ENCODE measurements at places on chromosomes 7 and 10. TPM values are rescaled to one million over a fixed set of nuclear protein-coding genes. Genes with fewer than 3 reads are reported as not detected.
A peak's percentile ranks its signal among the peaks of the same experiment; 100 is the strongest.

GRCh38 chr10:46239993-46240683 lies 46.7 kb upstream of the ANTXRL start:
- H3K27me3 ChIP-seq = no peaks in the 10 kb centered on the region
- H3K4me1 ChIP-seq = peaks cover 10% of the 10 kb centered on the region
- H3K36me3 ChIP-seq = no peaks in the 10 kb centered on the region
- H3K27ac ChIP-seq = no peak overlapping the region

DNA sequence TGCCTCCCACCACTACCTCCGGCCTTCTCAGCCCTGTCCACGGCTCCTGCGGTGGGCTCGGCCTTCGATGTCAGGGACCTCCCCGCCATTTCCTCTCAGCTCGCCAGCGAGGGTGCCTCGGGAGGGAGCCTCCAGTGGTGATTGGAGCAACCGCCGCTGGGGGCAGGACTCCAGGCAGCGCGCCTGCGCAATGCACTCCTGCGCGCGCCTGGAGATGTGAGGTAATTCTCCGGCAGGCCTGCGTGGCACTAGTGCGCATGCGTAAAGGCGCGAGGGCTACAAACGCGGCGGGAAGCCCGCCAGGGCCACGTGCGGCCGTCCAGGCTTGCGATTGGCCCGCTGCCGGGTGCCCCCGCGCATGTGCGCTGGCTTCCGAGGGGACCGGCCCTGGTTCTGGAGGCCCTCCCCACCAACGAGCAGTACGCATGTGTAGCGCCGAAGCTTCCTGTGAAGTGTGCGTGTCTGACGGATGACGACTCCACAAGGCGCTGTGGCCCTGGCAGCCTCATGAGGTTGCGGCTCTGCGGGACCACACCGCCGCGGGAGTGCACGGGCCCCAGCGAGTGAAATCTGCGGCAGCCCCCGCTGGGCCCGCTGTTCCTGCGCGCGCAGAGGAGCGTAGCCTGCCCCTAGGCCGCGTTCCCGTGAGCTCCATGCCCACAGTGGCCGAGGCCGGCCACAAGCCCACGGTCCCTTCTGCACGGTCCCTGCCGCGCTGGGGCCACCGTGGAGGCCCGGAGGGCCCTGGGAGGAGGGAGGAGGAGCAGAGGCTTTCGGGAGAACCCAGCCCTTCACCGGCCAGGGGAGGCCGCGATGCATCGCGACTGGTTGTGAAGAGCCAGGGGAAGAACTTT lies at the start of gene SYCE1:
Gene SYCE1, minus strand, starts transcription at position 143 of the 854 bp plus-strand sequence. Its CDS starts 54 bp downstream, at position 89.
- no peak for DNase-seq
- no peak within 1 kb of the TSS for H3K27ac ChIP-seq
- no peaks in the 10 kb centered on the region for H3K36me3 ChIP-seq
- 0 out of 2 replicates have a peak, but pooled peaks cover 4% of the 10 kb centered on the region for H3K27me3 ChIP-seq
- H3K4me1 ChIP-seq = no peaks in the 10 kb centered on the region

GRCh38 chr7:112182749-112183148 lies 23.4 kb downstream of the DOCK4 start:
- H3K4me3 ChIP-seq = no peak overlapping the region
- H3K27ac ChIP-seq = no peak overlapping the region
- no peaks in the 10 kb centered on the region for H3K36me3 ChIP-seq
- DNase-seq = peak; percentile 46
- peaks cover 21% of the 10 kb centered on the region for H3K4me1 ChIP-seq

DNA sequence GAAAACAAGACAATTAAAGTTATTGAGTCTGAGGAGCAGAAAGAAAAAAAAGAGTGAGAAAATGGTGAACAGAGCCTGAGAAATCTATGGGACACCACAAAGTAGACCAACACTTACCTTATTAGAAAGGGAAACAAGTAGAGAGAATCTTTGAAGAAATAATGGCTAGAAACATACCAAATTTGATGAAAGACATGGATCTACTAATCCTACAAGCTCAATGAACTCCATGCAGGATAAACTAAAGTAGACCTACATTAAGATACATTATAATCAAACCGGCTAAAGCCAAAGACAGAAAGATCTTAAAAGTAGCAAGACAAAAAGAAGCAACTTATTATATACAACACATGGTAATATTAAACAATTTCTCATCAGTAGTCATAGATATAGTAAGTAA lies 782.3 kb upstream of the GHITM start:
- no peak overlapping the region for H3K4me3 ChIP-seq
- H3K27me3 ChIP-seq = no peaks in the 10 kb centered on the region
- no peak for DNase-seq
- H3K27ac ChIP-seq = no peak overlapping the region
- H3K4me1 ChIP-seq = no peaks in the 10 kb centered on the region

DNA sequence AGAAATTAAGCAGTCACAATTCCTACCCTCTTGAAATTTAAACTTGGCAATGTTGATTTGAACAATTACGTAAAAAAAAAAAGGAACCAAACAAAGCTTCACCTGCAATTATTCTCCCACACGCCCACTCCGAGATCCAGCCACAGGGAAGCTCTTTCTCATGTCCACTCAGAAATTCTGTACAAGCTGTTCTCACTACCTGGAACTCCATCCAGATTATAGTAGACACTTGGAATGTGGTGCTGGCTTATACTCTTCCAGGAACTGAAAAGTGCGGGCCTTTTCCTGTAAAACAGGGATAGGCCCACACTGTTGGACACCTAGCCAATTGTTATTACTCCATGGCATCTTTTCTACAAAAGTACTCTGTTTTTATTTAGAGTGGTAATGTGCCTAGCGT lies 20.3 kb upstream of the TOMM7 start:
- DNase-seq = no peak
- peaks cover 45% of the 10 kb centered on the region for H3K27me3 ChIP-seq
- no peaks in the 10 kb centered on the region for H3K36me3 ChIP-seq
- H3K4me3 ChIP-seq = no peak overlapping the region
- peaks cover 5% of the 10 kb centered on the region for H3K4me1 ChIP-seq

- no peak overlapping the region for H3K4me3 ChIP-seq
- H3K27me3 ChIP-seq = peaks cover 54% of the 10 kb centered on the region
- no peak overlapping the region for H3K27ac ChIP-seq
- H3K4me1 ChIP-seq = no peaks in the 10 kb centered on the region
Observed at GRCh38 chr10:6070660-6071059, 8.5 kb upstream of the IL2RA start.

- no peaks in the 10 kb centered on the region for H3K36me3 ChIP-seq
- no peak overlapping the region for H3K4me3 ChIP-seq
- DNase-seq = no peak
Observed at GRCh38 chr7:108134486-108134885, 4.3 kb upstream of the LAMB4 start.

DNA sequence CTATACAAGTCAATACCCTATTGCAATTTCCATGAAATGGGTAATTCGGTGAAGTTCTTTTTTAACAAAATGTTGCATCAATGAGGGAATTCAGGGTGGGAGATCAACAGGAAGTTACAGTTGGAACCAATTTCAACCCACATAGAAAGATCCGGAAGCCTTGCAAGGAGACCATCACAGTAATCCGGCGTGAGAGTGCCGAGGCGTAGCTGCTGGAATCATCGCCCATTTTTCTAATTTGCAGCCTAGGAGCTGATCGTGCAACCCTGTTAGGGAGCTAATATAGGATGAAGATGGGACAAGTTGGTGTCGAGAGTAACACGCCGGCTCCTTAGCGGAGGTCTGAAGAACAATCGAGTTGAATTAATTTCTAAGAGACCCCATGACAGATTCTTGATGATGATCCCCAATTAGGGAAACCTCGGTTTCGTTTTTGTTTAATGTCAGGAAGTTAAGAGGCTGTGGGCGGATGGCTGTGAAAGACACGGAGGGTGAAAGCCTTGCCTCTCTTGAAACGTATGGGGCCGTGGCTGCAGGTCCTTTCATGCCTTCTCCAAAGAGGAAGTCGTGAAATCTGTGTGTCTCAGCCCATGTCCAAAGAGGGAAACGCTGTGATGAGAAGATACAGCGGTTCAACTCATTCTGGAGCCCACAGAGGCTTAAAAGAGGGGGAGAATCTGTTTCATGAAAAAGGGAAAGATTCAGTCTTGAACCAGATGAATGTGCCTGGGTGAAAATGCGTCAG lies 51.2 kb upstream of the CARD11 start:
- H3K27ac ChIP-seq = no peak overlapping the region
- no peak for DNase-seq
- H3K36me3 ChIP-seq = no peaks in the 10 kb centered on the region
- H3K27me3 ChIP-seq = no peaks in the 10 kb centered on the region
- H3K4me3 ChIP-seq = no peak overlapping the region

DNA sequence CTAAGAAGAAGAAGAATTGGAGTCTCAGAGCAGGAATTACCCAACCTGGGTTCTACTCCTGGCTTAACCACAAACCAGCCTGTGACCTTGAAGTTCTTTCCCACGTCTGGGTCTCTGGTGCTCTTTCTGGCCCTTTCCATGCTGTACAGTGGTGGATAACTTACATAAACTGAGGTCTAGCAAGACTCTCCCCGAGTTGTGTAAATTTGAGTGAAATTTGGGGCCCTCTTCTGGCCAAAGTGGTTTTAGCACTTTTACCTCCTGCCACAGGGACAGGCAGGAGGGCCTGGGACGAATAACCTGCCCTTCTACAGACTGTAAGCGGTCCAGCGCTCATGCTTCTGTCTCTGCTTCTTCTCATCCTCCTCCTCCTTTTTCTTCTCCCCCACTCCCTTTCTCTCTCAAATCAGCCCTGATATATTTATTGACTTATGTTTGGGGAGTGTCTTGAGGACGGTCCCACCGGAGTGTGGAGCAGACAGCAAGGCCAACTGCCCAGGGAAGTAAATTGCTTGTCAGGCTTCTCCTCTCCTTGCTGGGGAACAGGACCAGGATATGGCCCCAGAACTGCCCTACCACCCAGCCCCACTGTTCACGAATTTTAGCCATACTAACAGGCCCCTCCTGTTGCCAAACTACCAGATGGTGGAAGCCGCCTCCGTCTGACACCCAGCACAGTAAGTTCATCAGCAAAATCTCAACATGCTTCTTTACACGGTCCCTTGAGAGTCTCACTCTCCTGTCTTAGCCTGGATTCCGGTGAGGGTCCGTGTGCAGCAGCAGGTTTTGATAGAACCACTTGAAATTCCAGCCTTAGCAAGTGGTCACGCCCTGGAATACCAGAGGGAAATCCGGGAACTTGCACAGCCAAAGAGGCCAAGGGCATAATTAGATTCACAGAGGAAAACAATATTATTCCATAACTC lies 4.0 kb upstream of the SH3PXD2A start:
- peak; percentile 71 for DNase-seq
- no peak overlapping the region for H3K27ac ChIP-seq
- no peaks in the 10 kb centered on the region for H3K36me3 ChIP-seq
- no peaks in the 10 kb centered on the region for H3K27me3 ChIP-seq

DNA sequence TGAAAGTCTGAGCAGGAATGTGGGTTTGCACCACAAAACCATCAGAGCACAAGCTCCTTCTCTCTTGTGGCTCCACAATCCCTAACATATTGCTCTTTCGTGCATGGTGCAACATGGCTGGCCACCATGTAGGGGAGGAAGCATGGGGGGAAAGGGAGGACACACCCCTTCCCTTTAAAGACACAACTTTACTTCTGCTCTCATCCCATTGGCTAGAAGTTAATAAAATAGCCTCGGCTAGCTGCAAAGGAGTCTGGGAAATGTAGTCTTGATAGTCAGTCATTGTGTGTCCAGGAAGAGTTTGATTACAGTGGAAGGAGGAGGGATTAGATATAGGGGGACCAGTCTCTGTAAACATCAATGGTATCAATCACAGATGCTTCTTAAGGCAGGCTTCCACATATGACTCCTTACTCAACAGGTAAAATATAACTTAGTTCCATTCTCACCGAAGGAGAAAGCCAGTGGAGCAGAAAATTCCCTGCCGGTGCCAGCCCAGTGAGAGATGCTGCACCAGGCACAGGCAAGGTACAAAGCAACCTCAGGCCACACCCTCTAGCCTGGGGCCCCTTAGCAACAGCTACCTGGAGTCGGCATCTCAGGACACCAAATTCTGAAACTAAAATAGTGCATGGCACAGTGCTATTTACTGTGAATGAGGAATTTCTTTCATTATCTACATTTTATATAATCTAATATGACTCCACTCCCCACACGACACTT lies 124.7 kb upstream of the CTBP2 start:
- no peaks in the 10 kb centered on the region for H3K36me3 ChIP-seq
- no peaks in the 10 kb centered on the region for H3K27me3 ChIP-seq
- H3K4me1 ChIP-seq = peaks cover 4% of the 10 kb centered on the region
- H3K27ac ChIP-seq = no peak overlapping the region
- H3K4me3 ChIP-seq = no peak overlapping the region
- no peak for DNase-seq

DNA sequence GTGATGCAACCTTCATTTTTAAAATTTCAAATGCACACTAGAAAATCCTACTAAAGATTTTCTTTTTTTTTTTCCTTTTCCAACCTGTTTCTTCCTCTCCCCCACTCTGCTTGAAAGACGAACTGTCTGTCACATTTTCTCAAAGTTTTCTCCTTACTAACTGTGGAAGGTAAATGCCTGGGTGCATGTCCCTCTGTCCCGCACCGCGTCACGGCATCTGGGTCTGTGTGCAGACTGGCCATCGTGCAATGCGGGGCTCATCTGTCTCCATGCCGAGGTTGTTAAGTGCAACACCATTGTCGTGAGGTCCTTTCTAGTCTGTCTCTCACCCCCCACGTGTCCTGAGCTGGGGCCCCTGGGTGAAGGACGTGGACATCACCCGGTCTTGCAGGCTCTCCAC lies 28.4 kb downstream of the PFKFB3 start:
- H3K27ac ChIP-seq = no peak overlapping the region
- H3K36me3 ChIP-seq = peaks cover 67% of the 10 kb centered on the region
- no peaks in the 10 kb centered on the region for H3K4me1 ChIP-seq

- H3K4me3 ChIP-seq = no peak overlapping the region
- no peaks in the 10 kb centered on the region for H3K27me3 ChIP-seq
- no peak overlapping the region for H3K27ac ChIP-seq
- DNase-seq = no peak
Observed at GRCh38 chr10:96275685-96276418, 4.5 kb upstream of the BLNK start.

DNA sequence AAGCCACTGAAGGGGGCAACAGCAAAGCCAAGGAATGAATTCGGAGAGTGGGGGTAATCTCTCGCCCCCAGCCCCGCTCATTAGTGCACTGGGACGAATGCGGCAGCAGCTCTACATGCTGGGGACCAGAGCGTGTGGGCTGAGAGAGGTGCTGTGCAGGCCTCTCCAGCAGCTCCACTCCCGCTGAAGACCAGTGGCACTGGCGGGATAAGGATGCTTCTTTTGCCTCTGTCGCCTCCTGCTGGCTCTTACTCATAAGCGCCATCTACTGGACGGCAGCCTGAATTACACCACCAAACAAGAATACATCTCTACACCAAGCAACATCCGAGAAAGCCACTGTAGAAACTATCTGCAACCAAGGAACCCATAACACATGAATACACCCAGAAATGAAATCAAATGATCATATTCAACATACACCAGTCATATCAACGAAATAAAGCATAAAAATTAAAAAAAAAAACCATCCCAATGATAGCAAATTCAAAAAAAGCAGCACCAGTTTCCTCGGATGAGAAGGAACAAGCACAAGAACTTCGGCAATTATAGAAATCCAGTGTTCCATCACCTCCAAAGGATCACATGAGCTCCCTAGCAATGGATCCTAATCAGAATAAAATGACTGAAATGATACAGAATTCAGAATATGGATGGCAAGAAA lies 79.0 kb upstream of the TMEM168 start:
- peak; percentile 55 for DNase-seq
- H3K27me3 ChIP-seq = no peaks in the 10 kb centered on the region
- no peaks in the 10 kb centered on the region for H3K36me3 ChIP-seq
- H3K4me1 ChIP-seq = no peaks in the 10 kb centered on the region

GRCh38 chr7:127905491-127906330 lies 125.5 kb downstream of the LRRC4 start:
- peaks cover 33% of the 10 kb centered on the region for H3K4me1 ChIP-seq
- DNase-seq = no peak
- H3K27me3 ChIP-seq = no peaks in the 10 kb centered on the region
- no peak overlapping the region for H3K27ac ChIP-seq

- H3K27ac ChIP-seq = no peak overlapping the region
- no peaks in the 10 kb centered on the region for H3K4me1 ChIP-seq
Observed at GRCh38 chr10:12279281-12279680, 70.1 kb upstream of the CAMK1D start.

Gene TAS2R3
- polyA plus RNA-seq = not detected

Gene EPO
- polyA plus RNA-seq = not detected

Gene PCDH15
- 0.03 TPM for polyA plus RNA-seq

Gene PTPRZ1
- not detected for polyA plus RNA-seq
